RWPE1 (cell line): ENCODE measurements at places on chromosomes 16 and 17.

DNA sequence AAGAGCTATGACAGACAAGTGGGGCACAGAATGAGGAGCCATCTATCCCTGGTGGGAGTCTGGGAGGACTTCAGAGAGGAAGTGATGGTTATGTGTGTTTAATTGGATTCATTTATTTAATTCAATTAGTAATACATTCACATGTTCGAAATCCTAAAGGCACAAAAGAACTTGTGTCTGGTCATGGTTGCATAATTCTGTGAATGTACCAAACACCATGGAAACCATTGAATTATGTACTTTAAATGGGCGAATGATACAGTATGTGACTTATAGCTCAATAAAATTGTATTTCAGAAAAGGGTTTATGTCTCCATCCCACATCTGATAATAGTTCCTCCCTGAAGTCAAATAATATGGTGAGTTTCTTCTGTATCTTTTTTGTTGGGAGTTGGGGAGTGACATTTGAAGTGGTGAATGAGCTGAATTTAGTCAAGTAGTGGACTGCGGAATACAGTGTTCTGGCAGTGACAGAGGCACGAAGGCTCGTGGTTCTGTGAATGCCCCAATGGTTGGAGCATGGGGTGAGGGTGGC is 19.8 kb upstream of the G6PC1 start:
- DNase-seq = no peak

GRCh38 chr16:69870761-69871160 is 80.4 kb upstream of the CLEC18A start:
- no peak for DNase-seq

- no peak for DNase-seq
Measured at GRCh38 chr17:19333132-19333440, 29.4 kb downstream of the B9D1 start.

- DNase-seq = peak; percentile 87
Measured at GRCh38 chr17:31533546-31534155, 142.2 kb downstream of the RAB11FIP4 start.

GRCh38 chr17:41775394-41776226 is 10.9 kb downstream of the JUP start:
- no peak for DNase-seq

GRCh38 chr16:53991754-53992378 is 287.9 kb downstream of the FTO start:
- no peak for DNase-seq

GRCh38 chr16:48076455-48077012 is 79.3 kb downstream of the ABCC12 start:
- no peak for DNase-seq

GRCh38 chr16:85213926-85214675 is 101.8 kb upstream of the CIBAR2 start:
- DNase-seq = no peak

GRCh38 chr17:38568845-38569510 is 36.8 kb downstream of the SRCIN1 start:
- DNase-seq = no peak

- DNase-seq = no peak
Measured at GRCh38 chr16:87828071-87828906, 41.0 kb downstream of the SLC7A5 start.

GRCh38 chr16:75640598-75640997 is 6.9 kb downstream of the KARS1 start:
- no peak for DNase-seq

DNA sequence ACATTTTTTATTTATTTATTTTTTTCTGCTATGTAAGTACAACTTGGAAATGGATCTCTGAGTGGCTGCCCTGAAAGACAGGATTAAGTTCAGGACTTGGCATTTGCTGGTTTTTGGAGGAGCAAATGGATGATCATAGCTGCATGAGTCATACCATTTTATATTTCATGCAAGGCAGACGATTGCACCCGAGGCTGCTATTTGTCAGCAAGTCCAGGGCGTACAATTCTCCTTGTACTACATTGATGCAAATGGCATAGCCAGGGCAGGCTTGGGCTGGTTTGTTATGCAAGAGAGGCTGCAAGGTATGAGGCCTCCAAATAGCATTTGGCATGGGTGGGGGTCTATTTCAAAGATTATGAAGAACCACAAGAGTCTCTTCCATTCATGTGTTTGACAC is 81.2 kb upstream of the CACNG3 start:
- DNase-seq = no peak

GRCh38 chr17:5183410-5183793 is 8.3 kb downstream of the ZNF594 start:
- no peak for DNase-seq

DNA sequence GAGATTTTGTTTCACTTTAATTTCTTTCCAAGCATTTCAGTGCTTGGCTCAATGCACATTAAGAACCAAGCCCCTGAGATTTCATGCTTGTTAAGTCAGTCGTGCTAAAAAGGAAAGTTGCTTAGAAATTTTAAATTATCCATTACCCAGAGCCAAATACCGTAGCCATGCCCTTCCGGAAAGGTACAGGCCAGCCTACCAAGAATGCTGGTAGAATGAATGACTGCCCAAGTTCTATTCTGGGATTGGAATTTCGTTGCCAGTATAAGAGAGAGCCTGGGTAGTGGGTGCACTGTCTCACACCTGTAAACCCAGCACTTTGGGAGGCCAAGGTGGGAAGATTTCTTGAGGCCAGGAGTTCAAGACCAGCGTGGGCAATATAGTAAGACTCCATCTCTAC is 194.0 kb downstream of the KATNIP start:
- no peak for DNase-seq

DNA sequence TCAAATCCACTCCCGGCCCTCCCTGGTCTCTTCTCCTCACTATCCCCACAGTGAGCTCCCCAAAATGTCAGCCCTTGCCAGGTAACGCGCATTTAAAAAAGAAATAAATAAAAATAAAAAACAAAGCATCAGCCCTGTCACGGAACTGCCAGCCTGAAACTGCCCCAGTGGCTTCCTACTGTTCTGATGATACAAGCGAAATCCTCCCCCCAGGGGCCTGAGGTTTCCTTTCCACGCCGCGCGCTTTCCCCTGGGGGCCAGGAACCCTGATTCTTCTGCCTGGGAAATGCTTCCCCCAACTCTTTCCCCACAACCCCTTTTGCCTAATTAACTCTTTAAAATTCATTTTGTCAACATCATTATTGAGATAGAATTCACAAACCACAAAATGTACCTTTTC is 12.2 kb upstream of the RPH3AL start:
- no peak for DNase-seq
